Esophagus squamous epithelium (tissue), 5 donors: ENCODE measurements at places on chromosomes 7 and 10. TPM values are rescaled to one million over a fixed set of nuclear protein-coding genes. Genes with fewer than 3 reads are reported as not detected.

Gene BICC1
- 0.11 TPM for total RNA-seq

GRCh38 chr7:36208997-36209813 lies 56.2 kb downstream of the EEPD1 start:
- H3K27me3 ChIP-seq: no peaks in the 10 kb centered on the region
- H3K27ac ChIP-seq: peak overlapping the region; percentile 62
- H3K36me3 ChIP-seq: no peaks in the 10 kb centered on the region
- no peak overlapping the region for H3K4me3 ChIP-seq

- H3K4me1 ChIP-seq: no peaks in the 10 kb centered on the region
- no peaks in the 10 kb centered on the region for H3K27me3 ChIP-seq
- H3K36me3 ChIP-seq: no peaks in the 10 kb centered on the region
- H3K4me3 ChIP-seq: no peak overlapping the region
- no peak for DNase-seq
These were observed 88.9 kb downstream of the CNNM2 start for GRCh38 chr10:103007017-103007416.

DNA sequence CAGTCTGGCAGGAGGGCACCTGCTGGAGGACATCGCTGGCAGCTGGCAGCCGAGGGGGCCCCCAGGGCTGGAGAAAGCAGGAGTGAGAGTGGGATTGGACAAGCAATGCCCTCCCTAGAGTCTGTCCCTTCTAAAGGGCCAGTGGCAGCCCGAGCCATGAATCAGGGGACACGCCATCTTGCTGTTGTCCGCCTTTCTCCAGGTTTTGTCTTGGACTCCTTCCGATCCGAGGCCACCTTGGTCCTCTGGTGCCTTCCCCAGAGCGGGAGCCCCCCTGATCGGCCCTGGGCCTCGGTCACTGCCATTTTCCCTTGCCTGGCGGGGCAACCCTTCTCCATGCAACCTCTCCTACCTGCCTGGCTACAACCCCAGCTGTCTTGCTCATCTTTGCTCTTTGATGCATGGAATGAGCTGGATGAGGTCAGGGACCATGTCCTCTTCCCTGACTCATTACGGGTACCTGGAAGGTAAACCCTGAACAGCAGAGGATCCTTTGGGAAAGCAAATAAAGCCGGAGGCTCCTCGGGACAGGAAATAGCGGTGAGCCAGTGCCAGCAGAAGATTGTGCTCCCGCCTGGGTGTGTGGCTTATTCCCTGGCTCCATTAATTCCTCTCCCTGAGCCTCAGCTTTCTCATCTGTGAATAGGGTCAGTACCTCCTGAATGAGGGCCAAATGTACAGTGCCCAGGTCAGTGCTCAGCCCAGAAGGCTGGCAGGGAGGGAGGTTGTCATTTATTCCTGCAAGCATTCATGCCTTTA lies 112.0 kb downstream of the GRK5 start:
- no peak overlapping the region for H3K27ac ChIP-seq
- H3K4me3 ChIP-seq: no peak overlapping the region
- DNase-seq: no peak
- no peaks in the 10 kb centered on the region for H3K27me3 ChIP-seq
- peaks cover 58% of the 10 kb centered on the region for H3K4me1 ChIP-seq

- H3K36me3 ChIP-seq: no peaks in the 10 kb centered on the region
- no peaks in the 10 kb centered on the region for H3K27me3 ChIP-seq
- no peak for DNase-seq
These were observed 30.2 kb upstream of the ABCB4 start for GRCh38 chr7:87505557-87506245.

DNA sequence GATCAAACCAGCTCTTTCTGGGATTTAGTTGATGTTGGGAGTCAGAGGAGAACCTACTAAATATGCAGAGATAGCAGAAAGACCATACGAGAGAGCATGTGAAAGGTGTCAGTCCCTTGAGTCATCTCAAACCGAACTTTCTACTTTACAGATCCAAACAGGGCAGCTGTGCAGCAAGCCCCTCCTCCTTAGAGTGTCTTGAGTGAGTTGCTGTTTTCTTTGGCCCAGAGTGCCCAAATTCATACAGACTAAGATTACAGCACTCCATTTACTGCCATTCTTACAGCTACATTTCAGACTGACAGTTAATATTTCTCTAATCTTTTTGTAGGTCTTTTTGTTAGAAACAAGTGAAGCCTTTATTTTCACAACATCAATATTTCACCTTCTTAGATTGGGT lies 53.4 kb downstream of the NRCAM start:
- H3K36me3 ChIP-seq: no peaks in the 10 kb centered on the region
- no peak for DNase-seq
- H3K4me3 ChIP-seq: no peak overlapping the region
- H3K4me1 ChIP-seq: peaks cover 12% of the 10 kb centered on the region
- no peaks in the 10 kb centered on the region for H3K27me3 ChIP-seq

Gene STRIP2
- total RNA-seq: 1.6 TPM

Gene WNT2
- total RNA-seq: not detected

DNA sequence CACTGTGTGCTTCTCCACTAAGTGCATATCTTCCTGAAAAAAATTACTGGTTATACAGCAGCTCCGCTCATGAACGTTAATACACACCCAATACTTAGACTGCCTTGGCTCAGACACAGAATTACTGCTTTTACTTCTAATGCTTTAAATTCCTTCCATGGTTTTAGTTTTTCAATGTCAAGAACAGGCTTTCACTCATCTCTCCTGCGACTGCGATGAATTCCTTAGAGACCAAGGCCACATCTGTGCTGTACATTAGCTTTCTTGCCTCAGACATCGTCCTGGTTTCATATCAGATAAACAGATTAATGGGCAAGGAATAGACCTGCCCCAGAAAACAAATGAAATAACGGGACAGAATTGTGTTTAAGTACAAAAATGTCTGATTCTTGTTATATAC lies 120.2 kb downstream of the CYP26A1 start:
- no peak overlapping the region for H3K27ac ChIP-seq
- no peak for DNase-seq
- no peaks in the 10 kb centered on the region for H3K27me3 ChIP-seq

Gene COMMD3
- 14.9 TPM for total RNA-seq

DNA sequence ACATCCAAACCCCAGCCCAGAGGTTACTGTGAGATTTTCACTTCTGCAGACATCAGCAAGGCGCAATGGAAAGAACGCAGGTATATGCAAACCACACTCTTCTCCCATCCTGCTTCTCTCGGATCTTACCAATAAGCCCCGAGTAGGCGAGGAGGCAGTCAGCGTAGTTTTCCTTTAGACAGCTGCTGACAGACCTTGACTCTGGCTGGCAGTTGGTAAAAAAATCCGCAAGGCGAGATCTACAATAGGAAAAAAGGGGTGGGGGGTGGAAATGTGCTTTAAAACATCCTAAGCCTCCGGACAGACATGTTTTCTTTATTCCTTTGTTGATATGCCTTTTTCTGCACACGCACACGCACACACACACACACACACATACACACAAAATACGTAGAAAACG lies 176.5 kb downstream of the GFRA1 start:
- no peaks in the 10 kb centered on the region for H3K4me1 ChIP-seq
- H3K27ac ChIP-seq: no peak overlapping the region
- no peak for DNase-seq
- H3K36me3 ChIP-seq: no peaks in the 10 kb centered on the region
- H3K27me3 ChIP-seq: no peaks in the 10 kb centered on the region

DNA sequence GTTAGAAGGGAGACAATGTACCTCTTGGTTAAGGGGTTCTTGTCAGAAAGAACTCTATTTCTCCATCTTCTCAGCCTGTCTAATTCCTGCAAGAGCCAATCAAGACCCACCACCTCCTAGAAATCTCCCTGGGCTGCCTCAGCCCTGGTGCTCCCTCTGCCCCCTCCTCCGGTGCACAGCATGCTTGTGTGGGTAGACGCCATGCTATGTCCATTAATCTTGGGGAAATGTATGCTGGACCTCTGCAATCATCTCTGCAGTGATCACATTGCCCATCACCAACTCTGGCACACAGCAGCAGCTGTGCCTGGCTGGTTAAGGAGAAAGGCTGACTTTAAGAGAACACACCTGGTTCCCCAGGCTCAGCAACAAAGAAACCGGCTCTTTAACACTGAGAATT lies 37.3 kb downstream of the SH3PXD2A start:
- DNase-seq: no peak
- H3K4me1 ChIP-seq: peaks cover 25% of the 10 kb centered on the region
- H3K27me3 ChIP-seq: no peaks in the 10 kb centered on the region
- H3K4me3 ChIP-seq: no peak overlapping the region

Gene TAS2R3
- total RNA-seq: 3.2 TPM

Gene NODAL
- not detected for total RNA-seq

DNA sequence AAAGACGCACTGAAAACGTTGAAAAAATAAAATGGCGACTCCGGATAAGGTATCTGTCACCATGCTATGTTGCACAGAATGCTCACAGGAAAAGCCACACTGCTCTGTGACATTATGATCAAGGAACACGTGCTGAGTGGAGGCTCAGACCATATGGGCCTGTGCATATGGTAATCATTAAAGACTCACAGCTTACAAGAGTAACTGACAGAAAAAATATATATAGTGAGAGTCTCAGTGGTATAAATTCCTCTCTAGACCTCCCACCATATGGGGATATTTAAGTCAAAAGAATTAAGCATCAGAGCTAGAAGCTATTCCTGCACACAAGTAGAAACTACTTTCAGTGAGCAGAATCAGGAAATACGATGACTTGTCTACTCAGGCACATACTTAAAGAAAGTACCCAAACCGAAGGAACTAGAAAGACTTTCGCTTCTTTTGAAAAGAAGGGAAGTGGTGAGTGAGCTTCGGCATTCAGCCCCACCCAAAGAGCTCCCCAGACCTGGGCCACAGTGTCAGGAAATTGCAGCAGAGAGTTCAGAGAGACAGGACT lies 65.1 kb upstream of the MPP7 start:
- no peaks in the 10 kb centered on the region for H3K27me3 ChIP-seq
- H3K36me3 ChIP-seq: no peaks in the 10 kb centered on the region
- no peak overlapping the region for H3K4me3 ChIP-seq

Gene ADAP1
- 6.8 TPM for total RNA-seq

DNA sequence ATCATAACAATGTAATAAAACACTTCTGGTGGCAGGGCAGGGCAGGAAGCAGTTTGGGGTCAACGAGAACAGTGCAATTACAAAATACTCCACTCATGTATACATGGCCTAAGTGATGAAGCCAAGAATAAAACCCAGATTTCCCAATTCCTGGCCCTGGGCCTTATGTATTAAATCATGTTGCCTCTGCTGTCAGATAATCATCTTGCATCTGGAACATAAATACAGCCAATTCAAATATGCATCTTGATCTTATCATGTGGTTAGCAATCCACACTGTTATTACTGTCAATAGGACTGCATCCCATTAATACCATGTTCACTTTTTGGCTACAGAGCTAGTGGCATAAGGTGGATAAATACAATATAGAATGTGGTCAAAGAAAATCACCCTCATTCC lies 186.5 kb upstream of the SLC25A13 start:
- no peaks in the 10 kb centered on the region for H3K36me3 ChIP-seq
- H3K27ac ChIP-seq: no peak overlapping the region
- no peaks in the 10 kb centered on the region for H3K4me1 ChIP-seq
- H3K4me3 ChIP-seq: no peak overlapping the region

Gene GDF2
- not detected for total RNA-seq

- no peaks in the 10 kb centered on the region for H3K36me3 ChIP-seq
- no peaks in the 10 kb centered on the region for H3K27me3 ChIP-seq
- peaks cover 5% of the 10 kb centered on the region for H3K4me1 ChIP-seq
- no peak for DNase-seq
- no peak overlapping the region for H3K27ac ChIP-seq
These were observed 21.8 kb upstream of the PIP4K2A start for GRCh38 chr10:22736134-22736533.

GRCh38 chr10:121330563-121330962 lies 267.7 kb downstream of the FGFR2 start:
- no peaks in the 10 kb centered on the region for H3K27me3 ChIP-seq
- H3K4me3 ChIP-seq: no peak overlapping the region
- DNase-seq: no peak
- H3K4me1 ChIP-seq: peaks cover 43% of the 10 kb centered on the region

DNA sequence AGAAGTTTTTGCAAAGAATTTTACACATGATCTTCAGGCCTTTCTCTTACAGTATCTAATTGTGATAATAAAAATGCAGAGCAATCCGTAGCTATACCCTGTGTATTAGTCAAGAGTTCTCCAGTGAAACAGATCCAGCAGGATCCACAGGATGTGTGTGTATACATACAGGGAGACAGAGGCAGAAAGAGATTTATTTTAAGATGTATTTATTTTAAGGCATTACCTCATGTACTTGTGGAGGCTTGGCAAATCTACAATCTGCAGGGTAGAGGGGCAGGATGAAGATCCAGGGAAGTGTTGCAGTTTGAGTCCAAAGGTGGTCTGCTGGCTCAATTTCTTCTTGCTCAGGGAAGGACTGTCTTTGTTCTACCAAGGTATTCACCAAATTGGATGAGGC lies 41.7 kb downstream of the ARHGAP12 start:
- H3K4me1 ChIP-seq: no peaks in the 10 kb centered on the region
- no peak overlapping the region for H3K27ac ChIP-seq
- H3K36me3 ChIP-seq: no peaks in the 10 kb centered on the region
- no peak for DNase-seq
- H3K27me3 ChIP-seq: no peaks in the 10 kb centered on the region
- no peak overlapping the region for H3K4me3 ChIP-seq

DNA sequence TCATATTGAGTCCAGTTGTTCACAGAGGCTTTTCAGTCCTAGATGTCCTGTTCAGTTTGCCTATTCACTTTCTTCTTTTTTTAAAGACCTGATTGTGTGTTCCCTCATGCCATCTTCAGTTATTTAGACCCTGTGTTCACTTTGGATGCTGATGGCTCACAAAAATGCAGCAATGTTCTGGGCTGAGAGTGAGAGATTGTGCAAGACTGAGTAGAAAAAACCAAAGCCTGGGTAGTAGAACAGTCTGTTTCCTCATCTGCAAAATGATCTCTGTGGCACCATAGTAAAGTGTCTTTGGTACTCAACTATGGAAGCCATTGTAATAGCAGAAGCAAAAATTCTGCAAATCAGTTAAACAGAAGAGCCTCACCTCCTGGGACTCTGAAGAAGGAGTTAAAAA lies 43.2 kb downstream of the AKR1B1 start:
- no peaks in the 10 kb centered on the region for H3K36me3 ChIP-seq
- H3K27ac ChIP-seq: no peak overlapping the region
- H3K4me1 ChIP-seq: peaks cover 9% of the 10 kb centered on the region
- no peak for DNase-seq

- no peak overlapping the region for H3K27ac ChIP-seq
- H3K4me1 ChIP-seq: no peaks in the 10 kb centered on the region
- no peak overlapping the region for H3K4me3 ChIP-seq
- H3K36me3 ChIP-seq: no peaks in the 10 kb centered on the region
- peaks cover 18% of the 10 kb centered on the region for H3K27me3 ChIP-seq
These were observed 94.9 kb upstream of the DLX6 start for GRCh38 chr7:96910486-96910885.

Gene DDX56
- 34.1 TPM for total RNA-seq

GRCh38 chr7:32214913-32215312 lies 144.7 kb upstream of the PDE1C start:
- no peak overlapping the region for H3K27ac ChIP-seq
- no peaks in the 10 kb centered on the region for H3K4me1 ChIP-seq
- no peaks in the 10 kb centered on the region for H3K36me3 ChIP-seq
- no peaks in the 10 kb centered on the region for H3K27me3 ChIP-seq
- no peak for DNase-seq
